Left cardiac atrium (tissue), 4 donors: ENCODE measurements at places on chromosomes 3 and 15.

DNA sequence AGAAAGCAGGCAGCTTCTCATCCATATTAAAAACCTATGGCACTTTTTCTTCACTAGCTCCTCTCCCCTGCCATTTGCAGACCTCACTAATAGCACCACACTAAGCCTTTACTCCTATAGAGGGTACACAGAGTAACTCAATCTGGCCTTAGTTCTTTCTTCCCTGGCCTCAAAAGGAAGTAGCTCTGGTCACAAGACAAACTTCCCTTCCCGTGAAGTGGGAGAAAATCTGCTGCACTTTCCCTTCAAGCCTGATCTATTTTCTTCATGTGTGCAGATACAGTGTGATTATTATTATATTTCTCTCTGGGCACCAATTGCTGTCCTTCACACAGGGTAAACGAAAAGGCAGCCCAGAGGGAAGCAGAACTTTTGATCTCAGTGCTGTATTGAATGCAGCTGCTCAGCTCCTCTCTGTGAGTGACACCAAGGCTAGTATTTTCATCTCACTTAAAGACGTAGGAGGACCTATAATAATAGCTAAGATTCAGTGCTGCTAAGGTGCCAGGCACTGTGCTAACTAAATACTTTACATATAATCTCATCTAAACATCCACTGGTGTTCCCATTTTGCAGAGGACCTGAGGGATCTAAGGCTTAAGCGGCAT, 61.9 kb upstream of the RASGRP1 start:
- DNase-seq: no peak

- DNase-seq: no peak
Measured at GRCh38 chr3:50195501-50196252, 4.3 kb downstream of the GNAT1 start.

- no peak for DNase-seq
Measured at GRCh38 chr3:104176706-104177105, 1190.0 kb upstream of the ALCAM start.

DNA sequence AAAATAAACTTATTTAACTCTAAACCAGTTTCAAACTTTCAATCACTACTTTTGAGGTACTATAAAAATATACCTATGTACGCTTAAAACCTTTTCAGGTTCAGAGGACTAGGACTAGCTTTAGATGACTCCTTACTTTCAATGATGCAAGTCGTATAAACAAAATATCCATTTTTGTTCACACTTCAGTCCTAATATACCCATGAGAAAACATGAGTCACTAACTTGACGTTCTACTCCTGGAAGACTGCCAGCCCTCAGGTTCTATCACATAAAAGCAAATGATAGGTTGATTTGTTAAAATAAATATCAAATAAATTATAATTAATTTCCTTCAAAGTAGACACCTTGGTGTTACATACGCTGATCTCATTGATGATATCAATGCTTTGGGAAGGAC, 10.6 kb upstream of the P3H2 start:
- DNase-seq: no peak

DNA sequence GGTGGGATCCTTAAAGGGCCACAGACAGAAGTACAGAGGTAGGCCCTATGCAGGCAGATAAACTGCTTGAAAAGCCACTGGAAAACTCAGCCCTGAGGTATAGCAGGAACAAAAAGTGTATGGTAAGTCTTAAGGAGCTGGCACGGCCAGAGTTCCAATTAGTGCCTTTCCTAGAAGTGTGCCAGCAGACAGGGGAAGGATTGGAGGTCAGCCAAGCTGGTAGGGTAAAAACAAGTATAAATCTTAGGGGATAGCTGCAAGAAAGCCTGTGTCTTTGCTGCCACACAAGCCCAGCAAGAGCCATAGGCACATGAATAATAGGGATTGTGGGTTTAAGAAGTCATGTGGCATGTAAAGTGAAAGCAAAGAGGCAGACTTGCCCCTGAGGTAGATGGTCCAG, 582.5 kb downstream of the PLOD2 start:
- no peak for DNase-seq

GRCh38 chr15:70428211-70428822, 330.6 kb upstream of the TLE3 start:
- DNase-seq: no peak
